Aortic smooth muscle cell (primary cell): ENCODE measurements at places on chromosomes 3 and 15. TPM values are rescaled to one million over a fixed set of nuclear protein-coding genes. Genes with fewer than 3 reads are reported as not detected.

Gene SGO1
- 3.5 and 4.6 TPM in 2 replicates for total RNA-seq

Gene USP50
- 0.31 and 0.40 TPM in 2 replicates for total RNA-seq

Gene ISL2
- 0.12 and 0.26 TPM in 2 replicates for total RNA-seq

Gene CAND2
- total RNA-seq: 2.9 and 4.1 TPM in 2 replicates

Gene KLHL6
- 0.19 and 0.26 TPM in 2 replicates for total RNA-seq

Gene ALS2CL
- total RNA-seq: 1.7 and 3.2 TPM in 2 replicates

Gene ENTPD3
- total RNA-seq: 0.26 and 0.31 TPM in 2 replicates

Gene NRROS
- 2.9 and 3.5 TPM in 2 replicates for total RNA-seq

Gene SPINK8
- not detected in 2 replicates for total RNA-seq

Gene OR4M2
- total RNA-seq: not detected in 2 replicates

Gene MOBP
- not detected in 2 replicates for total RNA-seq

Gene COL7A1
- total RNA-seq: 5.4 and 6.0 TPM in 2 replicates

Gene NR2E3
- 0.06 and 0.13 TPM in 2 replicates for total RNA-seq

Gene CA12
- total RNA-seq: 76.0 and 93.6 TPM in 2 replicates

Gene TPRG1
- total RNA-seq: 0.31 and 0.40 TPM in 2 replicates

Gene SERPINI1
- total RNA-seq: 6.3 and 11.8 TPM in 2 replicates

Gene ANKUB1
- not detected in 2 replicates for total RNA-seq

Gene GOLGA8B
- 13.4 and 13.9 TPM in 2 replicates for total RNA-seq

Gene RARB
- total RNA-seq: 1.2 and 6.9 TPM in 2 replicates

Gene DAPK2
- total RNA-seq: 2.4 and 2.9 TPM in 2 replicates

Gene TGM4
- 0.13 TPM in 1 of 2 replicates, not detected in the other for total RNA-seq

Gene FES
- 18.5 and 24.4 TPM in 2 replicates for total RNA-seq

Gene FAM107A
- total RNA-seq: 0.99 and 1.2 TPM in 2 replicates

Gene ECE2
- not detected in 2 replicates for total RNA-seq

Gene AP3B2
- total RNA-seq: 0.40 and 0.56 TPM in 2 replicates

Gene CLRN1
- not detected in 2 replicates for total RNA-seq
